ENCODE measurements at places on chromosomes 7 and 10.

DNA sequence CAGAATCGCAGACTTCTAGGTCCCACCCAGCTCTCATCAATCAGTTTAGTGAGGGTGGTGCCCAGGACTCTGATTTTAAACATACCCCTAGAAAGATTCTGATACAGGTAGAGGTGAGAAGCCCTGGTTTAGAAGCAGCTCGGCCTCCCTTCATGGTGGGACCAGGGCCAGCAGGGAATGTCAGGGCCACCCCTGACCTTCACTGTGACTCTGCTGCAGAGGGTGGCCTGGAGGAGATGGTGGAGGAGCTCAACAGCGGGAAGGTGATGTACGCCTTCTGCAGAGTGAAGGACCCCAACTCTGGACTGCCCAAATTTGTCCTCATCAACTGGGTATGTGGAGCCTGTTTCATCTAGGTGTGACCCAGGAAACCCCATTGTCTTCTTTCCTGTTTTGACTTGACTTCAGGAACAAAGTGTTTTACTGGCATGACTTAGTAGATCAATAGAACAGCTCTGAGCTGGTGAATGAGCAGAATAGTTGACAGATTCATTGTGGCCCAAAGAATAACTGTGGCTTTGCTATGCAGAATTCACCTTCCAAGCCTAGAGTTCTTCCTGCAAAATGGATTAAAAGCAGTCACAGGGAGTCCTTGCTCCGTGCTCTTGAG is 7.2 kb downstream of the DBNL start:
- DNase-seq, result no peak

DNA sequence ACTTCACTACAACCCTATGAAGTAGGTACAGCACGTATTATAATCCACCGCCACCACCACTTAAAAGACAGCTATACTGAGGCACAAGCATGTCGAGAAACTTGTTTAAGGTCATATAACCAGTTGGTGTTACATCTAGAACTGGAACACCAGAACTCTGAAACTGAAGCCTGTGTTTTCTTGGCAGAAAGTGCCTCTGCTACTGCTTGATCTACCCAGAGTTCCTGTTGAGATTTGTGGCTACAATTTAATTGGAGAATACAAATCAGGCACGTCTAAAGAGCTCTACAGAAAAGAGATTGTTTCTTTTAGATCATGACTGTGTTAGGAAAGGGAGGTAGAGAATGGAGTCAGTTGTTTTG is 4.3 kb upstream of the ADD3 start:
- DNase-seq, result no peak

- DNase-seq, result peak; percentile 17
Measured at GRCh38 chr10:118062798-118063238, 16.1 kb upstream of the RAB11FIP2 start.

- peak; percentile 47 for DNase-seq
Measured at GRCh38 chr7:28408105-28408959, 4.0 kb upstream of the CREB5 start.
